ENCODE measurements at places on chromosomes 2 and 18.

- DNase-seq = no peak
These were observed 12.1 kb upstream of the ITGA6 start for GRCh38 chr2:172415157-172415864.

DNA sequence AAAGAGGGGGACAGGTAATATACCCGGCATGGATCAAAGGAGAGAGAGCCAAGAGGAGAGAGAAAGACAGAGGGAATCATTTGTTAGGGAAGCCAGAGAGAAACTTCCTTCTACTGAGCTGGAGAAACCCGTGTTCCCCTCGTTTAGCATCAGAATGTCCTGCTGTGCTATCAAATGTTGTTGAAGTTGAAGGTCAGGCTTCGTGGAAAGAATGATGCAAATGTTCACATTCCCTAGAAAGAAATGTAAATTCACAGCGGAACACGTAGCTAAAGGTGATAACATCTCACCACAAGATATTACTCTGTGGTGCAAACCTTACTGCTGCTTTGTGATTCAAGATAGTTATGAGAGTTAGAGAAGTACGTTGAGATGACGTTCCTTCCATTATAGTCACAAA lies 258.1 kb downstream of the LNPK start:
- no peak for DNase-seq

DNA sequence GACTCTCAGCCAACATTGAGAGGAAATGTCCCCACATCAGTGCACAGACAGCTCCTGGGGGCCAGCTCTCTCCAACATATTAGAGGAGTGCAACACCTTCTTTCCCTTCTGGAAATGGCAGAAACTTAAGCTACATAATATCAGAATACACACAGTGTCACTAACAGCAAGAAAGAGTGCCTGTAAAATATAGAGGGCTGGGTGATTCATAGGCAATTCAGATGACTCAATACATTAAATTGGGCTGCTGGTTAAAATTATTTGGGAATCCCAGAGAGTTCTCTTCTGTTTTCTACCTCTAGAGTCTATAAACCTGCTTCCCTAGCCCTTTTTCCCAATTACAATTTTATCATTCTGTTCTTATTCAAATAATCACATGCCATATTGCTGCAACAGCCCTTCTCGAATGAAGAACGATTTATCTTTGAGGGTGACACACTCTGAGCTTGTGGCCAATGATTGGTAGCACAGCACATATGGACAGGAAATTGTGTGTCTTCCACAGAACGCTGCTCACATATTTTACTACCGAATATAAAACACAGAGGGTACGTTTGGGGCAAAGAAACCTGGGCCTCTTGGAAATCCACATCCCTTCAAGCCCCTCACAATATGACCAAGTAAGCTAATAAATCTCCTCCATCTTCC lies 381.2 kb downstream of the MBD2 start:
- DNase-seq = no peak

DNA sequence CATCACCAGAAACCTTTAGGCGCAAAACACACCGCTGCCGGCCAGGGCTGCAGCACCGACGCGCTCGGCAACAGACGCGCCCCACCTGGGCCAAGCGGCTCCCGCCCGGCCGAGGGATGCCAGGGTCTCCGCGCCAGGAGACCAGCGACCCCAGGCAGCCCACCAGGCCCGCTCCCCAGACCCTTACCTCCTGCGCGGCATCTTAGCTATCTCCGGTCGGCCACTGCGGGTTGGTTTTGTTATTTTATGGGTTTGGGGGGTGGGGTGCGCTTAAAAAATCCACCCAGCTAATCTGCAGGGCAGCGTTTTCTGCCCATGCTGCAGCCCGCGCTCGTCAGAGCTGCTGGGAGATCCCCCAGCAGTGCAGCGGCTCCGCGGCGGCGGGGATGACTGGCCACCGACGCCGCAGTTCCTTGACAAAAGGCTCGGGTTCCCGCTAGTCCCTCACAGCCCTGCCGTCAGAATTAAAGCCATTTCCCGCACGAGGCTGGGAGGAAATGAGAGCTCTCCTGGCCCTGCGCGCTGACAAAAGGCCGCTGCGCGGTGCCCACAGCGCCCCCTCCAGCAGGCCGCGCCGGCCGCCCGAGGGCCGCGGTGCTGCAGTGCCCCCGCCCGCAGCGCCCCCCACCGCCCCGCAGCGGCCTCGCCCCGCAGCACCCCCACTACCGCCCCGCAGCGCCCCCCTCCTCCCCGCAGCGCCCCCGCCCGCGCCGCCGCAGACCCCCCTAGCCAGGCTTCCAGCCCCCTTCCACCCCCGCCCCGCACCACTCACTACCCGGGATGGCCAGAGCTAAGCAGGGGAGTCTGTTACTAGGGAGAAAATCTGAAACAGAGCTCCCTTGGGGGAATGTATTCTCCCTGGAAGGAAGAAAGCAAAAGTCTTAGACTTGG lies at the start of gene ADD2:
Gene ADD2, minus strand, starts transcription at position 502 of the 891 bp plus-strand sequence. CDS start 61,792 bp downstream, outside the sequence.
- no peak for DNase-seq

DNA sequence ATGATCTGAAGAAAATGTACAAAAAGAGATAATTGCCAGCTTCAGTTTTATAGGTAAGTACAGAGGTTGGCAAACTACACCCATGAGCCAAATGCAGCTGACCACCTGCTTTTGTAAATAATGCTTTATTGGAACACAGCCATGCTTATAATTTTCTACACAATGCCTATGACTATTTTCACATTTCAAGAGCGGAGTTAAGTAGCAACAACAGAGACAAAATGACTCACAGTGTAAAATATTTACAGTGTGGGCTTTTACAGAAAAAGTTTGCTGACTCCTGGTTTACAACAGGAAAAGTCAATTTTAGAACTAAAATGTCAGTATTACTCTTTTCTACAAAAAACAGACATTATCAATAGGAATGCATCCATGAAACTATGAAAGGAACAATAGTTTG lies 26.0 kb downstream of the CWC22 start:
- DNase-seq = no peak

DNA sequence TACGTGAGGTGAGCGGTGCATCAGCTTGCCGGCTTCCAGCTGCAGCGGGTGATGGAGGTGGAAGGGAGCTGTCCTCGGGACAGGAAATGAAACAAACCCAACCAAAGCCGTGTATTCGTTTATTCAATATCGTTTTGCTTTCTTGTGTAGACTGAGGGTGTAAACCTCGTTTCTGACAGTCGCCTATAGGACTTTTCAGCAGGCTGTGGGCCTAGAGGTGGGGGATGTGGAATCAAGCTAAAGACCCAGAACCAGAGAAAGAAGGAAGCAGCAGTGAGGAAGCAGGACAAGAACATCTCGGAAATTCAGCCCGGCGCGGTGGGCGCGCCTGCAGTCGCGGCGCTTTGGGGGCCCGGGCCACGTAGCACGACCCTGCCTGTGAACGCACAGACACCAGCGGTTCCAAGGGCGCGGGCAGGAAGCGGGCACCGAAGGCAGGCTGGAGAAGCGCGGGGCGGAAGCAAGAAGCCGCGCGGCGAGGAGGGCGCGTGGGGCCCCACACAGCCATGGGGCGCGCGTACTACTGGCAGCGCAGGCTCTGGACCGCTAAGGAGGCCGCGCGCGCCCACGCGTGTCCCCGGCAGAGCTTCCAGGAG lies 755 bp upstream of the ATP9B start:
- no peak for DNase-seq

- DNase-seq = no peak
These were observed 1134.2 kb upstream of the ZEB2 start for GRCh38 chr2:145654156-145654555.

- DNase-seq = no peak
These were observed 32.3 kb downstream of the TMEM18 start for GRCh38 chr2:644871-645270.

All from epithelial cell of proximal tubule (primary cell).